ENCODE measurements at places on chromosomes 3 and 15.

GRCh38 chr3:194397757-194398312 lies 1.2 kb downstream of the GP5 start:
- no peak for DNase-seq

- no peak for DNase-seq
Observed at GRCh38 chr15:66864871-66865281, 162.8 kb downstream of the SMAD6 start.

DNA sequence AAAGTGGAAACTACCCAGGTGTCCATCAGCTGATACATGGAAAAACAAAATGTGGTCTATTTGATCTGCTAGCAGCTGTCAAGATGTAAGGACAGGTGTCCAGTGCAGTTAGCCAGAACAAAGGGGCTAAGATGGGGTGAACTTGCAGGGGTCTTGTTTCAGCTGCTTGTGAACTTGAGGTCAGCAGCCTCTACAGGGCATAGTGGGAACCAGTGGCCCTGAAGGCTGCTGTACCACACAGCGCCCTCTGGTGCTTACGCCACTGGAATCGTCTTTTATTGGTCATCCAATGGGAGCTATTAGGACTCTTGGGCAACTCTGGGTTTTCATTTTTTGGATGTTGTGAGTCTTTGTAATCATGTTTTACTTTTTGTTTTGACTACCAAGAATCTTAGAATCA lies 62.2 kb upstream of the CTSH start:
- DNase-seq: no peak

GRCh38 chr3:46705751-46706552 lies 4.8 kb downstream of the TMIE start:
- DNase-seq: no peak

DNA sequence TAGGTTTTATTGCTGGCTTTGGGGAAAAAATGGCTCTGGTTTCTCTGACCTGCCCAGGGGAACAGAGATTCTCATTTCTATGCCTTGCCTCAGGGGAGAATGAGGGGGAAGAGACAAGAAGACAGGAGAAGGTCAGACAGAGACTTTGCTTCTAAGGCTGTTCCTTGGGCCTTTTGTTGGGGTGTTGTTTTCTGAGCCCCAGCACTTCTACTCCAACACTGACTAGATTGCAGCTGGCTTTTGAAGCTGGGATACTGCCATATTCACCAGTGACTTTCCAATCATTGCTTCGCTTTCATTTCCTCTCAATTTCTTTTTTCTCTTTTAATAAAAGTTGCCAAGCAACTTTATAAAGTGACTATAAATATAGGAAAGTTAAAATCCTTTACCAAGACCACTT lies 143.2 kb upstream of the ARHGEF26 start:
- no peak for DNase-seq

Measured in globus pallidus (tissue), 1 donor.